ENCODE measurements at places on chromosomes 2 and 18.

DNA sequence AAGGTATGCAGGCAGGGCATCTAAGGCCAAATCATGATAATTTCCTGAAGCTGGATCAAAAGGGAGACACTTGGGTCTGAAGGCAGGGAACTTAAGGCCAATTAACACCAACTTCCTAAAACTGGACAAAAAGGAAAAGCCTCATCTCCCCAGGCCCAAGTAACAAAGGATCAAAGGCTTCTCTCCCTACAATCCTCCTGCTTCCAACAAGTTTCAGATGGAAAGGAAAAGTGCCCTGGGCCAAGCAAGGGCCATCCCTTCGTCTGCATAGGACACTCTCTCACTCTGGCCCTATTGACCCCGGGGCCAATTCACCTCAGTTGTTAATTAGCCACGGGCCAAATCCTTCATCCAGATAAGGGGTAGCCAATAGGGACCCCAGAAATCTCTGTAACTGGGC is 1335.8 kb upstream of the CDH2 start:
- no peak for DNase-seq

DNA sequence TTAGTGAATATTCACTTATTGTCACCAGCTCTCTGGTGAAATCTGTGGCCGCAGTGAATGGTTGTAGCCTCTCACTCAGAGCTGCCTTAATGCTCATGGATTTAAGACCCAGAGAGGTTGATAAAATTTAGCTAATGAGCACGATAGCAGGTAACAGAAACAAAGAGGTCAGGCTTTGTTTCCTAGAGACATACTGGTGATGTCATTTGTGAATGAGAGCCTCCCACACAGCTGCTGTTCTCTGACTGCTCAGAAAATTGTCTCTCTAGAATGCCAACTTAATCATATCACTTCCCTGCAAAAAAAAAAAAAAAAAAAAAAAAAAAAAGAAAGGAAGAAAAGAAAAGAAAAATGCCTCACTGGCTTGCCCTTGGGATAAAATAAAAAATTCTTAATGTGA is 411.7 kb upstream of the MYT1L start:
- no peak for DNase-seq

- DNase-seq = no peak
These were observed 21.6 kb upstream of the ITGB6 start for GRCh38 chr2:160221391-160222276.

DNA sequence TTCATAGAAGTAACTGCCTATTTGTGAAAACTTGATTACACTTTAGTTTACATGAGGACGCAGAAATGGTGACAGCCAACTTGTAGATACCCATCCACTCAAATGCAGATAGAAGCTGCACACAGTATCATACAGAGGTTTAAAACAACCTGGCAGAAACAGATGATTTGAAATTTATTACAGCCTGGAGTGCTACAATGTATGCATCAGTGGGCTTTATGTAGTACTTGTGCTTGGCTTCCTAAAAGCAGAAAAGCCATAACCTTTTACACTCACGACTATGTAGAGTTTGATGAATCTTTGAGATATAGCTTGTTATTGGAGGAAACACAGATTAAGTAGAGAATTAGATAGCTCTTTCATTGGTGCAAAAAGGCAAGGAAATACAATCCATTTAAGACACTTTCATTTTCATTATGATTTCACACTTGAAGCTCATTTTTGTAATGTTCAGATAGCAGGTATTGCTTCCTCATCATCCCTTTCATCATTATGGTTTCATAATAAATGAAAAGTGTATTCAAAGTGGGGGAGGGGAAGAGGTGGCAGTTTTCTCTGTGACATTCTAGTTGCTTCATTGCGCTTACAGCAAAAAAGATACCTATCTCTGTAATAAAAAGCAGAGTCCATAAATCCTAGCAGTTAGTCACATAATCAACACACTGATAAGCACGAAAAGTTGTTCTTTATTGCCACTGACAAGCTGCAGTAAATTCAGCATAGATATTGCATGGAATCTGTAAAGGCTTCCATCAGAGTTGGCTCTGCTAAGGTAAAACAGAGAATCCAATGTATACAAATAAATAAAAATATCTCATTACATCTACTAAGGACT is 789.8 kb upstream of the FSHR start:
- no peak for DNase-seq

- DNase-seq = no peak
These were observed 5.5 kb downstream of the ATP6V1B1 start for GRCh38 chr2:70941186-70941585.

- no peak for DNase-seq
These were observed 17.7 kb downstream of the SLC66A2 start for GRCh38 chr18:79933765-79934164.

GRCh38 chr2:196217116-196217515 is 45.7 kb upstream of the STK17B start:
- no peak for DNase-seq

- DNase-seq = no peak
These were observed 702.8 kb upstream of the LINC00305 start for GRCh38 chr18:64851726-64852125.

DNA sequence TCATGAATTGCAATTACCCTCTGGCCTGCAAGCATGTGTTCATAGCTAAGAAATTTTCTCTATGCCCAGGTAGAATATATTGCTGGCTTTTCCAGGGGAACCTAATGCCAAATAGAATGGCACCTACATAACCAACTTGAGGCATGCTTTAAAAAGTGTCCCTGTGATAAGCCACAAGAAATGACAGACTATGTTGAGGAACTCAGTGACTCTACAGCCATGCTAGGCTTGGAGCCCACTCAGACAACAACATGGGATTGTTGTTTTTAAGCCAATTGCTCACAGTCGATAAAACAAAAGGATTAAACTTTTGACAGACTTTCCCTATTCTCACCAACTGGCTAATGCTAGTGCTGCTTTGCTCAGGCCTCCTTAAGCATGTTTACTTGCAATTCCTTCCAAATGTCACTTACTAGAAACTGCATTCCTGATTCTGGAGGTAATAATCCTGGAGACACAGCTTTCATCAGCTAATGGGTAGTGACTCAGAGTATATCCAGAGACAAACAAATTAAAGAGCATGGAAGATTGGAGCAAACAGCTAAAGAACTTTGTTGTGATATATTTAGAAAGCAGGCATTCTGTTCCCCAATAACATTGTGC is 249.0 kb downstream of the SLC8A1 start:
- no peak for DNase-seq

- DNase-seq = no peak
These were observed 469.4 kb upstream of the SPRED2 start for GRCh38 chr2:65901756-65902155.

GRCh38 chr2:20137131-20137571 is 85.7 kb upstream of the LAPTM4A start:
- no peak for DNase-seq

GRCh38 chr18:73861771-73862170 is 285.9 kb downstream of the FBXO15 start:
- no peak for DNase-seq

DNA sequence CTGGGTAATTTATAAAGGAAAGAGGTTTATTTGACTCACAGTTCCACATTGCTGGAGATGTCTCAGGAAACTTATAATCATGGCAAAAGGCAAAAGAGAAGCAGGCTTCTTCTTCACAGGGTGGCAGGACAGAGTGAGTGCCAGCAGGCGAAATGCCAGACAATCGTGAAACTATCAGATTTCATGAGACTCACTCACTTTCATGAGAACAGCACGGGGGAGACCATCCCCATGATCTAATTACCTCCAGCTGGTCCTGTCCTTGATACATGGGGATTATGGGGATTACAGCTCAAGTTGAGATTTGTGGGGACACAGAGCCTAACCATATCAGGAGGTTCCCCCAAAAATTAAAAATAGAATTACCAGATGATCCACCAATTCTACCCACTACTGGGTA is 675.5 kb upstream of the SLC8A1 start:
- DNase-seq = no peak

- DNase-seq = no peak
These were observed 45.5 kb downstream of the MYO7B start for GRCh38 chr2:127581050-127581345.

GRCh38 chr2:23604731-23605130 is 219.8 kb downstream of the KLHL29 start:
- DNase-seq = no peak

DNA sequence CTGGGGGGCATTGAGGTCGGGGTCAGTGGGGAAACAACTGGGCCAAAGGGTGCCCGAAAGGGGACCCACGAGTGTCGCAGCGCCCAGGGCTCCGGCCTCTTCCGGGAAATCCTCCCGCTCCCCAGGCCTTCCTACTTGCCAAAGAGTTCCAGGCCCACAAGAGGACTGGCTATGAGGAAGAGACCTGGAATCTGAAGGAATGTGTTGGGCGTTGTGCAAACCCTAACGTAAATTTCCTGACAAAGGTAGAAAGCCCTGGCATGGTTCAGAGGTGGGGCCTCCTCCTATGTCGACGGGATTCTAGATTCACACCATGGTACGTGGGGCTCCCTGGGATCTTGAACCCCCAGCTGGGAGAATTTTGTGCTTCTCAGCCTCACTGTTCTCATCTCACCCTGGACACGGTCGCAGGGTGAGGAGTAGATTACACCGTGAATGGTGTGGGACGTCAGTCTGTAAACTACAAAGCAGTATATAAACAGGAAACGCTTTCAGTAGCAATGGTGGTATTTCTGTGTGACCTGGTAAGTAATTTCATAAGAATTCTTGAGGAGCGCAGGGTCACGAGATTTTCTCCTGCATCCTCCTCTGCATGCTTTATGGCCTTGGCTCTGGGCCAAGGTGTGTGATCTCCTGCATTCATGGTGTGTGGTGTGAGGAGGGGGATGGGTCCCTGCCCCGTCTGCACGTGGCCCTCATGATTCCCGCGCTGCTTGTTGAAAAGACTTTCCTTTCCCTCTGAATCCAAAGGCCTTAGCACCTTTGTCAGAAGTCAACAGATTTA is 868 bp downstream of the HSBP1L1 start:
- DNase-seq = peak; percentile 48

- no peak for DNase-seq
These were observed 256.5 kb downstream of the CDH20 start for GRCh38 chr18:61589724-61590065.

DNA sequence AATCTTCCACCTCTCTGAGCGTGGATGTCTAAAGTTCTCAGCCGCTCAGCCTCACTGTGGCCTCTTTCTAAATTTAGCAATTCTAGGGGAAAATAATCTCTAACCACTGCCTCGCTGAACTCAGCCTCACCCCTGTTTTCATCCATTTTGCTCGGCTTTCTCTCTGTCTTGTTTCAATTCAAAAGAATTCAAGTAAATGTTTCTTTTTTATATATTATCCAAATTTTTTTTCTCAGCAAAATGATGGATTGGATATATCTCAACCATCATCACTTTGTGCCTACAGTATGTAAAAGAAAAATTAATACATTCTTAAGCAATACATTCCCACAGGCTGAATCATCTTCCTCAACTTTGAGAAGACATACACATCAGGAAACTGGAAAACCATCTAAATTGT is 24.0 kb upstream of the GALNT5 start:
- DNase-seq = no peak

- no peak for DNase-seq
These were observed 15.5 kb upstream of the DAPL1 start for GRCh38 chr2:158779621-158780020.

GRCh38 chr18:10035281-10035991 is 121.6 kb downstream of the VAPA start:
- DNase-seq = no peak

- DNase-seq = no peak
These were observed 29.0 kb upstream of the REL start for GRCh38 chr2:60852282-60852860.

DNA sequence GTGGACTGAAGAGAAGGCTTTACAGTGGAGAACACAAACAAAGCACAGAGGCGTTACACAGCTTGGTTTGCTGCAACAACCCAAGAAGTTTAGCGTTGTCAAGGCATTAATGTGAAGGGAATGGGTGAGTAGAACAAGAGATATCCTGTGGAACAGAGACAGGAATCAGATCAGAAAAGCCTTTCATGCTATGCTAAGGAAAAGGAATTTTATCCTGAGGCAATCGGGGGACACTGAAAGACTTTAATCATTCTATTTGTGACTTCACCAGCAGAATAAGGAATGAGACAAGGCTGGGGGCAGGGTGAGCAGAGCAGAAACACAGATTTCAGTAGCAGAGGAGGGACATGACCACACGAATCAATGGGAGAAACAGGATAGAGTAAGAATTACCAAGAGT is 600.7 kb downstream of the IRS1 start:
- DNase-seq = no peak

DNA sequence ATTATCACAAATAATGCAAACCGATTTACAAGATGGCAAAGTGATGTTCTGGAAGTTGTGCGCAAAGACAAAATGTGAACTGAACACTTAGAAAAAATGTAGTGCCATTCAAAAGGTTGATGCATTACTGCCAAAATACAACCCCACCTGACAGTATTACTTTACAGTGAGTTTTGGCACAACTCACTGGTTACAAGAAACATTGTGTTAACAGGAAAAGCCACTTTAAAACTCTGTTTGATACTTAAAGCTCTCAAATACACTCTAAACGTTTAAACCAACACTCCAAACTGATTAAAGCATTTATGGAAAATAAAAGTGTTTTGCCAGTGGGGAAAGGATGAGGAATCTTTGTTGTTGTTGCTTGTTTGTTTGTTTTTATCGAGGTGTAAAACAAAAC is 173.4 kb upstream of the SATB2 start:
- no peak for DNase-seq
